Activated T-cell treated with anti-CD3 and anti-CD28 coated beads for 1 hour (primary cell): ENCODE measurements at places on chromosomes 5 and 9.

GRCh38 chr5:139417214-139417613, 13.3 kb upstream of the SPATA24 start:
- no peak for DNase-seq

- no peak for DNase-seq
These were observed 40.3 kb upstream of the SLC12A7 start for GRCh38 chr5:1152156-1152555.

DNA sequence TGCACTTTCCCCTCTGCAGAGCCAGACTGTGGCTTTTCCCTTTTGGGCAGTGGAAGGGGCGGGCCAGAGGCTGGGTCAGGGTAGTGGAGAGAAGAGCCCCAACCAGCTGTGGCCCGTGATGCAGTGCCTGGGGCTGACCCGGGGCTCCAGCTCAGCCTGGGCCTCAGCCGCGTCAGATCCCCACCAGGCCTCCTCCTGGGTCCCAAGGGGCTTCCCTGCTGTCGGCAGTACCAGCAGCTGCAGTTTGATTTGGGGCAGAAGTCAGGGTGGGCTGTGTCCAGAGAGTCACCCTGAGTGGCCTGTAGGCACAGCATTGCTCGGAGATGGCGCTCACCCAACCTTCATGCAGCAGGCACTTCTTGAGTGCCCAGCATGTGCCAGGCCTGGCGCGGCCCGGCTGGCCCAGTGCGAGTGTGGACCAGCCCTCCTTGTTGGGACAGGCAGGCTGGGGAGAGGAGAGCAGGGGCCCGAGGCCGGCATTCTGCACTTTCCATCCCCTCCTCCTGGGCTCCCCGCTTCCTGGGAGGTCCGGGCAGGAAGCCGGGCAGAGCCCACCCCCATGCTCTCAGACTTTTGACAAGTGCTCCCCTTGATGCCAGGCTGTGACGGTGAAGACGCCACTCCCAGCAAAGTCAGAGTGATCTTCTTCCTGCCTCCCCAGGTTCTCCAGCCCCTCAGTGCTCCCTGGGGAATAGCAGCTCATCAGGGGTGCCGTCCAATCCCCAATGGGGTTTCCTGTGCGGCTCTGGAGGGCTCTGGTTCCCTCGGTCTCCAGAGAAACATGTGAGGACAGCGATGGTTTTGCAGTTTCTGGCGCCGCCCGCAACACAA, 88.3 kb upstream of the COL5A1 start:
- DNase-seq: no peak

- DNase-seq: no peak
These were observed 128.5 kb upstream of the LPCAT1 start for GRCh38 chr5:1651971-1652872.

DNA sequence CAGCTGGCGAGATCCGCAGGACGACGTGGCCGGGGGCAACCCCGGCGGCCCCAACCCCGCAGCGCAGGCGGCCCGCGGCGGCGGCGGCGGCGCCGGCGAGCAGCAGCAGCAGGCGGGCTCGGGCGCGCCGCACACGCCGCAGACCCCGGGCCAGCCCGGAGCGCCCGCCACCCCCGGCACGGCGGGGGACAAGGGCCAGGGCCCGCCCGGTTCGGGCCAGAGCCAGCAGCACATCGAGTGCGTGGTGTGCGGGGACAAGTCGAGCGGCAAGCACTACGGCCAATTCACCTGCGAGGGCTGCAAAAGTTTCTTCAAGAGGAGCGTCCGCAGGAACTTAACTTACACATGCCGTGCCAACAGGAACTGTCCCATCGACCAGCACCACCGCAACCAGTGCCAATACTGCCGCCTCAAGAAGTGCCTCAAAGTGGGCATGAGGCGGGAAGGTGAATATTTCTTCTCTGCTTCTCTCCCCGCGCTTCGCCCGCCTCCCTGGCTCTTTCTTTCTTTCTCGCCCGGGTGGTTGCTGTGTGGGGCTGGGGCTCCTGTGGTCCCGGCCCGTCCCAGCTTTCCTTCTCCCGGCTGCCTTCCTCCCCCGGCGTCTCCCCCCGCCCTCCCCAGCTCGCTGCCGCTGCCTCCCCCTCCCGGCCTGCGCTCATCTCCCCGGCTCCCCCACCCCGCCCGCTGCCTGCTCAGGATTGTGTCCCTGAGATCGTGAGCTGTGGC, 2.2 kb downstream of the NR2F1 start:
- no peak for DNase-seq

- DNase-seq: no peak
These were observed 207.6 kb downstream of the FSTL4 start for GRCh38 chr5:133404724-133405123.

DNA sequence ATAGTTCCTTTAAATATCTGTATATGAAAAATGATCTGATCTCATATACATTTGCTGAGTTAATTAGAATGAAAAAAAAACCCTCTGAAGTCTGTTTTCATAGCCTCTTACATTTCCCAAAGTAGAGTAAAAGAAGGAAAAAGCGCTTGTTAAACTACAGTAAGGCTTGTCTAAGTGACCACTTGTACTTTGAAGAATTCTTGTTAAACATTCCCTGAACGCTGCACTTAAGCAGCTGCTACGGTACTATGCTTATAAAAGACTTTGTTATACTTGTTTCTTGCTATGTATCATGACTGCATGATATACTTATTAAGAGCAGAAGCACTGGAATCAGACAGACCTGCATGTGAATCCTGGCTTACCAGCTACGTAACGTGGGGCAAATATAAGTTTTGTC, 81.7 kb upstream of the MTAP start:
- DNase-seq: no peak

GRCh38 chr9:89378541-89378940, 60.2 kb downstream of the SECISBP2 start:
- no peak for DNase-seq

- DNase-seq: no peak
These were observed 112.3 kb downstream of the MARCHF3 start for GRCh38 chr5:126917918-126918614.

- no peak for DNase-seq
These were observed 50.3 kb downstream of the NSUN2 start for GRCh38 chr5:6582507-6583048.

DNA sequence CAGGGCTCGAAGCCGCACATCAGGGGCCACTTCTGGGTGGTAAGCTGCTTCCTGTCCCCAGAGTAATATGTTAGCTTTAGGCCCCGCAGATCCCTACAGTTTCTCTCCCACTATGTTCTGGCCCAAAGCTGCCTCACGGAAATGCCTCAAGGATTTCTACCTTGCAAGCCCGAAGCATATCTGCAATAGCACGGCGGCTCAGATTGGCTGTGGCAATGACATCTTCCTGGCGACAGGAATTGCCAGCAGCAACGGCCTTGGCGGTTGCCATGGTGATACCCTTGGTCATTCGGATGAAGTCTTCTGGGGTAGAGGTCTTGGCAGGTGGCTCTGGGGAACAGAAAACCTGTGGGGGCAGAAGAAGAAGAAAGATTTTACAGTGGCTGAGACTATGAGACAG, 10.3 kb upstream of the TPM2 start:
- no peak for DNase-seq

DNA sequence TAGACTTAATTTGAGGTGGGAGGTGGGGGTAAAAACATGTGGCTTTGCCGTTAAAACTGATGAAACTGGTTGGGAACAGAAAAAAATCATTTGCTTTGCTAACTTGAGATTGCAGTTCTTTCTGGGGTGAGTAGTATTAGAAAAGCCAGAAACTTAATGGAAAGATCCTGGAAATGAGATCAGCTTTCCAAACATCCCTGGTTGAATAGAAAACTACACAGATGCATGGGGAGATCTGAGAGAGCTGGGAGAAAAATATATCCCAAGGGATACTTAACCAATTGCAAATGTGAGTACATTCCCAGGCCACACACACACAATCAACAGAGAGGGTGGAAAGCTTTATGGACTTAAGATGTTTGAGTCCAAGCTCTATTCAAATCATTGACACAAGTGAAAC, 222.3 kb downstream of the YTHDC2 start:
- no peak for DNase-seq

GRCh38 chr5:18749763-18750162, 1115.5 kb downstream of the TAF11L14 start:
- no peak for DNase-seq

DNA sequence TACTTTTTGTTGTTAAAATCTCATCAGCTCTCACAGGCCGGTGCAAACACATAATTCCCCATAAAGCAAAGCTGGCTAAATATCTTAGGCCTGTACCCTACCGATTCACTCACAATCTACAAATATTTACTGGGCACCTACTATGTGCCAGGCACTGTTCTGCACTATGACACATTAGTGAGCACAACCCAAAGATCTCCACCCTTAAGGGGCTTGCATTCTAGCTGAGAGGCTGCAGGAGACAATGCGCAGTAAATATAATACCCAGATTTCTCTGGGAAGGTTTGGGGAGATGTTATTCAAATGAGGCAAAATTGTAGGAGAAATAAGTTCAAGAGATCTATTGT, 53.7 kb downstream of the FNBP1 start:
- DNase-seq: no peak

GRCh38 chr9:110298043-110298605, 39.5 kb downstream of the TXNDC8 start:
- DNase-seq: no peak

GRCh38 chr5:143737062-143737461, 74.9 kb upstream of the HMHB1 start:
- DNase-seq: no peak

- DNase-seq: no peak
These were observed 21.0 kb downstream of the NR2F1 start for GRCh38 chr5:93603793-93604643.

GRCh38 chr9:5621327-5621726, 7.6 kb upstream of the RIC1 start:
- no peak for DNase-seq

GRCh38 chr9:28951945-28952344, 1378.7 kb upstream of the C9orf72 start:
- DNase-seq: no peak

DNA sequence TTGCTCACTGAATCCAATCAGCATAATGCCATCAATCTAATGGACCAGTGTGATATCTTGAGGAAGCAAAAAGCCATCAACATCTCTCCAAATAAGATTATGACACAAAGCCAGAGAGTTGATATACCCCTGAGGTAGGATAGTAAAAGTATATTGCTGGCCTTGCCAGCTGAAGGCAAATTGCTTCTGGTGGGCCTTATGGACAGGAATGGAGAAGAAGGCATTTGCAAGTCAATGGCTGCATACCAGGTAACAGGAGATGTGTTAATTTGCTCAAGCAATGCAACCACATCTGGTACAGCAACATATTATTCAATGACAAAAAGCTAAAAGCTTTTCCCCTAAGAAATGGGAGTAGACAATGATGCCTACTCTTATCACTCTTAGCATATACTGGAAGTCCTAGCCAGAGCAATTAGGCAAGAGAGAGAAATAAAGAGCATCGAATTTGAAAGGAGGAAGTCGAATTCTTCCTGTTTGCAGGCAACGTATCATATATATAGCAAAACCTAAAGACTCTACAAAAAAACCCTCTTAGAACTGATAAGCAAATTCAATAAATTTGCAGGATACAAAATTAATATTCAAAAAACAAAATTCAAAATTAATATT, 216.1 kb upstream of the RASA1 start:
- DNase-seq: no peak

DNA sequence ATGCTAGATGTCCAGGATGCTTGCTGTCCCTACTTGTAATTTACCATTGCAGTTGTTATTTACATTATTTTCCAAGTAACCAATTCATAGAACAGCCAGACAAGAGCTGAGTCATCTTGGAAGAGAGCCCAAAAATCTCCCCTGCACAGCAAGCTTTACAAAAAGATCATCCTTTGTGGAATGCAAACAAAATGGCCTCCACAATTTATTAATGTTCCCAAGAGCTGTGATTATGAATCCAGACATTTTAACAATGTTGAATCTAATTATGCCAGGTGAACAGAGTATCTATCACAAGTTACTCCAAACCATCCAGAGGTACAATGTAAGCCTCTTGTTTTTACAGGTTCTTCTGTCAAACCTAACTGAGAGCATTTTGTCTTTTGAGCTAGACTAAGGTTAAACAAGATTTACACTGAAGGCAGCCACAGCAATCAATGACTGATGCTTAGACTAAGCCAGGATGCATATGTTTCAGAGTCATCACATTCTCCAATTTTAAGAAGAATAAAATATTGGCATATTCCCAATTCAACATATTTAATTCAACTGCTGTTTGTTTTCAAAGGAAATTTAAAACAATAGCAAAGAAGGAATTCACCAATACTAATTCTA, 95.3 kb upstream of the SLC12A2 start:
- no peak for DNase-seq

DNA sequence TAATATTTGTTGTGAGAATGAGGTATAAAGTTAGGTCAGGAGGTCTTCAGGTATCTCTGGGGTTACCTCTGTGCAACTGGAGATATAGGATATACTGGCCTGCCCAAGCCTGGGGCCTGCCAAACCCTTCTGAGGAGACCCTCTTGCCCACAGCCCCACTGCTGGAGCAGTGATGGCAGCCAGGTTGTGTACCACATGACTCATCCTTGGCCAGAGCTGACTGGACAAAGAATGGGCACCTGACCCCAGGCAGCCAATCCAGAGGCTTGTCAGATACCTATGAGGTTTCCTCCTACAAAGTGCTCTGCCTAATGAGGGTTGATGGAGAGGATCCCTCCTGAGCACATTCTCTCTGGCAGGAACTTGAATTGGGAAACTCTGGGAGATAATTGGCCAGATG, 56.1 kb upstream of the TBC1D2 start:
- DNase-seq: no peak
